ENCODE measurements at places on chromosomes 11 and 22.

- DNase-seq = peak; percentile 93
Observed at GRCh38 chr11:102317099-102317767, at the start of gene BIRC3. BIRC3 (plus strand) TSS chr11:102317484; CDS start chr11:102324510, 7,026 bp downstream.

GRCh38 chr11:32451808-32452207, 16.5 kb upstream of the WT1 start:
- peak; percentile 74 for DNase-seq

- no peak for DNase-seq
Observed at GRCh38 chr11:132253469-132254264, 883.3 kb downstream of the NTM start.

GRCh38 chr11:92226331-92227229, 2.0 kb downstream of the FAT3 start:
- DNase-seq = no peak

GRCh38 chr11:67160872-67161783, 42.1 kb downstream of the KDM2A start:
- no peak for DNase-seq

DNA sequence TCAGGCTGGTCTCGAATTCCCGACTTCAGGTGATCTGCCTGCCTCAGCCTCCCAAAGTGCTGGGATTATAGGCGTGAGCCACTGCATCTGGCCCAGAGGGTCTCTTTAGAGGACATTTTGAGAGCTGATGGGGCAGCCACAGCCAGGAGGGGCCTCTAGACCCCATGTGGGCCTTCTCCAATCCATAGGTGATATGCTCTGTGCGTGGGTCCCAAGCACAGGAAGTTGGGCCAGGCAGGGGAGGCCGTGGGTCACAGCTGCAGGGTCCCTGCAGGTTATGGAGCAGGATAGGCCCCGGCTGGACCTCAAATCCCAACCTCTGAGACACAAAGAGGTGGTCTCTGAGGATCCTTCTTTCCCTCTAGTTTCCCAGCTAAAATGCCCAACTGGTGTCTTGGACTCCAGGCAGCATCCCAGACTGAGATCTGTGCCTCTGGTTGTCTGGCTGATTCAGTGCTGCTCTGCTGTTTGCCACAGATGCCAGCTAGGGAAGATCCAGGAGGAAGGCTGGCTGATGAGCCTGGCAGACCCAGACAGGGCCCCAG, 1.5 kb downstream of the LRRC75B start:
- no peak for DNase-seq

- DNase-seq = no peak
Observed at GRCh38 chr22:46540874-46541273, 3.5 kb upstream of the CELSR1 start.

DNA sequence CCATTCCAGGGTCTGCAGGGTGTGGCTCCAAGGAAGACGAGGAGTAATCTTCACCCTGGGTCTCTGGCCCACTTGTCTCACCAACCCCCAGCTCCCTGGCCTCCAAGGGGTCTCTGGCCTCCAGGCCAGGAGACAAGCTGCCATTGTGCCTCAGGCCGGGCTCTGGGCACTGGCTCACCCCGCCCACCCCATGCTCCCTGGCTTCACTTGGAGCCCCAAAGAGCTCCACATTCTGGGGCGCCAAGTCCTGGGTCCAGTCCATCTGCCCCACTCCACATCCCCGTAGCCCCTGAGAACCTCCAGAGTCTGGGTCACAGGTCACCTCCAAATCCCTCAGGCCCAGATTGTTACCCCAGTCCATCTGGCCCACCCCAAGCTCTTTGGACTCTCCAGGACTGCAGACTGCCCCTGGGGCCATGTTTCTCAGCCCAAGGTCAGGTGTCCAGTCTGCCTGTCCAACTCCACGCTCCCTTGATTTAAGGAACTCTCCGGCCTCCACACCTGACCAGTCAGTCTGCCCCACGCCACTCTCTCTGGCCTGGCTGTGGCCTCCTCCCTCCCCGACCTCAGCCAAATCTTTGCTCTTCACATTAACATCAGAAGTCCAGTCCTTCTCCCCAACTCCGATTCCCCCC, 16.2 kb downstream of the TNKS1BP1 start:
- DNase-seq = no peak

DNA sequence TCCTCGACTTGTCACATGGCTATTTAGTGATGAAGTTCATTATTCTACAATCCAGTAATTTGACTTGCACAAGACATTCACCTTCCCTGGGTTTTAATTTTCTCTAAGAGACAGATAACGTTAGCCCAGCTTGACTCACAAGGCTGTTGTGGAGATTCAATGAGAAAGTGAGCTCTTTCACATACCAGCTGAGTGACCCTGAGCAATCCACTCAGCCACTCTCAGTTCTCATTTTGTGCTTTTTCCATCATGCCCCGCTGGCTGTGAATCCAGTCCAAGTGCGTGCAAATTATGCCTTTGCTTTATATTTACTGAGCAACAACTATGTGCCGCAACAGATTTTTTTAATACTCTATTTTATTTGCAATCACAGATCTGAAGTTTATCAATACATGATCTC, 176.5 kb downstream of the LARGE1 start:
- no peak for DNase-seq

Data from amniotic epithelial cell (primary cell).